D721Med (cell line): ENCODE measurements at places on chromosomes 16 and 17.

DNA sequence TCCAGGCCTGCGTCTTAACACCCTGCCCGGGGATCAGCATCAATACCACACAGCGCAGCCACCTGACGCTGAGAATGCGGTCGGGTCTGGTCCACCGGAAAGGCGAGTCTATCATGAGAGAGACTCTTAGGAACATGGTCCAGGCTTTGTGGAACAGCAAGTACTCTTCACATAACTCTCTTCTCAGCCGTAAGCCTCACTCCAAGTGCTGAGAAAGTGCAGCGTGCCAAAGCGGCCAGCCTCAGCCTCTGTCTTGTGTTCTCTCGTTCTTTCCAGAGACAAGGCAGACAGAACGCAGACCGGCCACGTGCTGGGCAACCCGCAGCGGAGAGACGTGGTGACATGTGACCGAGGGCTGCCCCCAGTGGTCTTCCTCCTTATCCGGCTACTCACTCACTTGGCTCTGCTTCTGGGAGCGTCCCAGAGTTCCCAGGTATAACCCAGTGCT is 34.4 kb upstream of the ENDOV start:
- DNase-seq, result no peak

GRCh38 chr17:81097134-81097942 is 62.4 kb downstream of the BAIAP2 start:
- no peak for DNase-seq

GRCh38 chr17:82491196-82491530 is 28.4 kb upstream of the FOXK2 start:
- DNase-seq, result no peak

DNA sequence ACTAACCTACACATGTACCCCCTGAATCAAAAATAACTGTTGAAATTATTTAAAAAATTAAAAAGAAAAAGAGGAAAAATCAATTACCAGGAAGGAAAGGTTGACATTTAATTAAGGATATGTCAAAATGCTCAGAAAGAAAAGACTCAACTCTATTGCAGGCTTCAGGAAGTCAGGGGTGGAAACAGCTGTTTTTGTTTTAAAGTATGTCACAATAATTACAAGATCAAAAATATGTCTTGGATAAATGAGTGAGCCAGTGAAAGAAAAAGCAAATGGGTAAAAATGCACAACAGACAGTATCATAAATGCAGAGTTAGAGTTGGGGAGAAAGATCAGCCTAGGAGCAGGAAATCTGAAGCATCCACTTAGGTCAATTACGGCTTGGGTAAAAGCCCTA is 146.0 kb downstream of the CDH11 start:
- DNase-seq, result no peak

DNA sequence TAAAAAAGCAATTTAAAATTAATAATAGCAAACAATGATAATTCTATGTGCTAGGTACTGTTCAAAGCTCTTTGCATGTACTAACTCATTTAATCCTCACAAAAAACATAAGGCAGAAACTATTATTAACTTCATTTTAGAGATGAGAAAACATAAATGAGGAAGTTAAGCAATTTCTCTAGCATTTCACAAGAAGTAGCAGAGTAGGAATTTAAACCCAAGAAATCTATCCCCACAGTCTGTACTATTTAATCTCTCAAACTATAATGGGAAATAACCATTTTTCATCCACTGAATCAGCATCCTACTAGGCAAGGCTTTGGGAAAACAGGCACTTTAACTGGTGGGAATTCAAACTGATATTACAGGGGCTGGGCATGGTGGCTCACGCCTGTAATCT is 42.2 kb upstream of the INTS2 start:
- DNase-seq, result no peak

- no peak for DNase-seq
These were observed 87.1 kb downstream of the CYTH1 start for GRCh38 chr17:78694805-78695531.

- no peak for DNase-seq
These were observed 7.5 kb downstream of the SRSF1 start for GRCh38 chr17:57999496-58000017.

DNA sequence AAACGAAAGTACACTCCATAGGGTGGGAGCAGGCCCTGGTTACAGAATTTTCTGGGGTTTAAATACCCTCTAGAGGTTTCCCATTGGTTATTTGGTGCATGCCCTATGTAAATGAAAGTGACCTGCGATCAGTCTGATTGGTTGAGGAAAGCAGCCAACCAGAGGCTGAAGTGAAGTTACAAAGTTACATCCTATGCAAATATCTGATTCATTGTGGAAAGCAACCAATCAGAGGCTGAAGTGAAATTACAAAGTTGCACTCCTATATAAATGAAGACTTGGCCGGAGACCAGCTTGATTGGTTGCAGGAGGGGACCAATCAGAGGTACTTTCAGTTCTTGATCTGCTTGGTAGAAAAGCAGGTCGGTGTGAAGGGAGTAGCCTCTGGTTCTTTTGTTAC is 24.4 kb downstream of the NAA60 start:
- DNase-seq, result no peak

DNA sequence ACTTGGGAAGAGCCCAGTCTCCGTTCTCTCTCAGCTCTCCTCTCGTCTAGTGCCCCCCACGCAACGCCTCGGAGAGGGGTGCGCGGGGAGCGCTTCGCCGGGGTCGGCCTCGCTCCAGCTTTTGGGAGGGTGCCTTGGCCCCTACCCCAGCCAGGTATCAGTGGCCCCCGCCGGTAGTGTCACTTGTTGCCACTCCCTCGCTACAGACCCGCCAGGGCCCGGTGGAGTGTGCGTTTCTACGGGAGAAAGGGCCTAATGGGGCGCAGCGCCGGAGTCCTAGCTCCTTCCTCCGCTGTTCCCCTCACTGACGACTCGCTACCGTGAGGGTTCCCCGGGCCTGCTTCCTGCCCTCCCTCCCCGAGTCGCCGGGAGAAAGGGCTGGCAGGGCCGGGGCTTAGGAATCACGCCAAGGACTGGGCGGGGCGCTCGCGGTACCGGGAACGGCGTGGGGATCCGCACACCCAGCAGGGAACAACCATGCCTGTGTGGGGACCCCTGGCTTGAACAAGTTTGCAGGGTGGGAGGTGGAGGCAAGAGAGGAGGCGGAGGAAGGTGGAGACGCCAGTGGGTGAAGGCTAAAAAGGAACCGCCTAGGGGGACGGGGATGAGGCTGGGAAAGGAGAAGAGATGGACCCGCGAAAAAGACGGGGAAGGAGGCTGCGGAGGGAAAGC is 997 bp upstream of the CDH11 start:
- no peak for DNase-seq

- no peak for DNase-seq
These were observed 160.4 kb downstream of the WWOX start for GRCh38 chr16:78259873-78260272.

- no peak for DNase-seq
These were observed 509 bp downstream of the CNEP1R1 start for GRCh38 chr16:50025537-50025931.

GRCh38 chr16:6698548-6698947 is 634.1 kb upstream of the RBFOX1 start:
- DNase-seq, result no peak

GRCh38 chr16:89422905-89423630 is 67.3 kb downstream of the ANKRD11 start:
- DNase-seq, result no peak

DNA sequence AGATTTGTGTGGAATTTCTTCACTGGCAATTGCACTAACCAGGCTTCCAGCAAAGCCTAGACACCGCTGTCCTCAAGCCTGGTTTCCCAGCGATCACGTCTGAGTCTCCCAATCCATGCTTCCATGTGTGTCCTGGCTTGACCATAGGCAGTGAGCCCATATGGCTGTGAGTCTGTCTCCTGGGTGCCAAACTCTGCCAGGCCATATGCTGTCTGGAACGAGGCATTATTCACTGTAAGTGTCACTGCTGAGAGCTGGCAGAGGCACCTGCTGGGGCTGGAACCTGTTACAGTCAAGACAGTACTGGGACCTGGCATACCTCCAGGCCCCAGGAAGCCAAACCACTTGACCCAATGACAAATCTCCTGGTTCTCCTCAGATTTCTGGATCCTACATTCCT is 60.4 kb downstream of the HS3ST2 start:
- no peak for DNase-seq

- DNase-seq, result no peak
These were observed 19.9 kb downstream of the GJD3 start for GRCh38 chr17:40344421-40345160.

DNA sequence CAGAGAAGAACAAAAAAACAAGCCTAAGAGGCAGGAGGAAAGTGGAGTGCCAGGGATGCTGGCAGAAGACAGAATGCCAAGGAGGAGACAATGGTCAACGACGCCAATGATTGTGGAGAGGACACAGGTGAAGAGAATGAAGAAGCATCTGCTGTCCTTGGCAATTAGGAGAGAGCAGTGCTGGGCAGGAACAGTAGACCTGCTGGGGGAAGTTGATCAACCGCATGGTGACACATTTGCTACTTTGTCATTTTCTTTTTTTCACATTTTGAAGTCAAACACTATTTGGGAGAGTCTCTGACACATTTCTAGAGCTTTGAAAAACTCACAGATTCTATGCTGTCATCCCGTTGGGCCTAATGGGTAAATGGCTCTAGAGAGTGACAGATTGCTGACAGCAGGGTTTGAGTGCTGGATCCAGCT is 1.1 kb upstream of the PIK3R6 start:
- DNase-seq, result no peak

DNA sequence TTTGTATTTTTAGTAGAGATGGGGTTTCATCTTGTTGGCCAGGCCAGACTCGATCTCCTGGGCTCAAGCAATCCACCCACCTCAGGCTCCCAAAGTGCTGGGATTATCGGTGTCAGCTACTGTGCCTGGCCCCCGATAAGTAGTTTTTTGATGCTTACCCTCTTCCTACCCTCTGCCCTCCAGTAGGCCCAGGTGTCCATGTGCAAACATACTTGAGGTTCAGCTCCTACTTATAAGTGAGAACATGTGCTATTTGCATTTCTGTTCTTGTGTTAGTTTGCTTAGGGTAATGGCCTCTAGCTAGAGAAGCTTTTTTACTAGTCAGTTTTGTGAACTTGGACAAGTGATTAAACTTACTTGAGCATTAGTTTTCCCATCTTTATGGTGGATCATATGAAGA is 136.8 kb downstream of the HS3ST4 start:
- no peak for DNase-seq

- DNase-seq, result no peak
These were observed 56.5 kb upstream of the ERN1 start for GRCh38 chr17:64186171-64187092.

- DNase-seq, result no peak
These were observed 594 bp upstream of the SLC22A31 start for GRCh38 chr16:89200850-89201411.

DNA sequence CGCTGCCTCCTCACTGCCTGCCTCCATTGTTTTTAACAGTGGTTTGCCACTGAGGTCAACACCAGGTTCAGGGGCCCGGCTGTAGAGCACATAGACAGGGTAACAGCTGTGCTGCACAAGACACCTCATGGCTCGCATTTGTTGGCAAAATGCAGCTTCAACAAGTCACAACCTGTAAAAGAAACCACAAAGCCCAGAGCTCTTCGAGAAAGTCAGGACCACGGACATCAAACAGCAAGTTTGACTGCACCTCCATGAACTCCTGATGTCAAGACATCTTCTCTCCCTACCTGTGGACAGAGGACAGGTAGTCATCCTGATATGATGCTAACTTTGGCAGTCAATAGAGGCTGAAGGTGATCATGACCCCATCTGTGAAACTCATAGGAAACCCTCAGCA is 142.4 kb upstream of the SOX9 start:
- DNase-seq, result no peak

DNA sequence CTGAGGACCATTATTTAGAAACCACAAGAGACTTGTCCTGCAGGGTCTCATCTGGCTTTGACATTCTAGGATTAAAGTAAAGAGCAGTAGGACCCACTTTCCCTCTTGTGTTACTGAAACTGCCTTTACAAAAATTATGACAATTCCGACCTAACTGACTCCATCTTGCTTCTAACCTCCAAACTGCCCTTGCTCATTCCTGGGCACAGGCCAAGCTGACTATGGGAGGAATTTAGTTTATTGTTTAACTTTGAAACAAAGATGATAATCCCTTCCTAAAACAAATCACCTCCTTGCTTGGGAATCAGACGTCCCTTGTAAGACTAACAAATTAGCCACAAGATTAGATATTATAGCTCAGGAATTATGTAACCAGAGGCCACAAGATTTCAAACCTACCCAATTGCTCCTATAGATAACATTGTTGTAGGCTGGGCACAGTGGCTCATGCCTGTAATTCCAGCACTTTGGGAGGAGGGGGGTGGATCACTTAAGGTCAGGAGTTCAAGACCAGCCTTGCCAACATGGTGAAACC is 87.0 kb upstream of the FBXO47 start:
- no peak for DNase-seq

GRCh38 chr16:54446639-54447038 is 160.1 kb upstream of the IRX3 start:
- no peak for DNase-seq

DNA sequence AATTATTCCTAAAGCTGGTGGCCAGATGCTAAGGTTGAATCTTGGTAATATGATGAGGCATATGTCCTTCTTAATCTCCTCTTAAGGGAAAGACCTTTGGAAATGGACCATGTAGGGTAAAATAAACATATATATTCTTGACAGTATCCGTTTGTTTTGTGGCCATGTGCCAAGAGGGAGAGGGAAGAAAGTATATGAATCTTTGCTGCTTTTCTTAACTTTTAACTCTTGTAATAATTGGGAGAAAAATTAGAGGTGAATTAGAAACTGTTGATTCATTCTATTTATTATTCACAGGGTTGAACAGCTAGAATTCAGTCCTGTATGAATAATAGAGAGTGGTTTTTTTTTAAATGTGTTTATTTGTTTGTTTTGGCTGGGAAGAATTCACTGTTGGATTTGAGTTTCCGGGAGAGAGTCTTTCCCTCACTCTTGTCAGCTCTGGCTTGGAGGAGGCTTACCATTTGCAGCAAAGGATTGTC is 31.6 kb downstream of the AATF start:
- DNase-seq, result no peak

- no peak for DNase-seq
These were observed 963 bp upstream of the APRT start for GRCh38 chr16:88812513-88813268.

DNA sequence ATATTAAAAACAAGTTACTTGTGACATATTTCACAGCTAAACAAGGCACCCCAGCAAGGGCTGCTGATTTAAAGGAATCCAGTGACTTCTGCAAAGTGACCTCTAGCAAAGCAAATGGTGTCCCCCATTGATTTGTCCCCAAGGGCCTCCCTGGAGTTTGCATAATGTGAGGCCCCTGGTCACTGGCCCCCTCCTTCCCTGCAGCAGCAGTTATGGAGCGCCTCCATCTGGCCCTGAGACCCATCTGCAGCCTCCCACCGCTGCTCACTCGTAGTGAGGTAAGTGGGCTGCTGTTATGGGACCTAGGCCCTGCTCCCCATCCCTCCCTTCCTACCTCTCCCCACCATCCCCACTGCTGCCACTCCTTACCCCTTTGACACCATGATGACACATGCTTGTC is 19.6 kb upstream of the EEF2K start:
- no peak for DNase-seq

DNA sequence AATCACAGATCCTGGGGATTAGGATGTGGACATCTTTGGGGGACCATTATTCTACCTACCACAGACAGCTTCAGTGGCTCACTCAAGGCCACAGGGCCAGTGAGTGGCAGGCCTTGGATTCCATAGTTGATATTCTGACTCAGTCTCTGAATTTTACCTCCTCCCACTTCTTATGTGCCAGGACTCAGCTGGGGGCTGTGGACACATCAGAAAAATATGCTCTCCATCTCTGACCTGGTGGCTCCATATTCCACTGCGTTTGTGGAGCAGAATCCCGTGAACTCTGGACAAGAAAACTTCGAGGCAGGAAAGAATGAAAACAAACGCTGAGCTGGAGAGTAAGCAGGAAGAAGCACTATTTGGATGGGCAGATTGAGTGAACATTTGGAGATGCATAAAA is 301.8 kb upstream of the MAF start:
- no peak for DNase-seq

GRCh38 chr17:17372856-17373520 is 69.8 kb downstream of the NT5M start:
- no peak for DNase-seq
